ENCODE measurements at places on chromosomes 6 and 20.

DNA sequence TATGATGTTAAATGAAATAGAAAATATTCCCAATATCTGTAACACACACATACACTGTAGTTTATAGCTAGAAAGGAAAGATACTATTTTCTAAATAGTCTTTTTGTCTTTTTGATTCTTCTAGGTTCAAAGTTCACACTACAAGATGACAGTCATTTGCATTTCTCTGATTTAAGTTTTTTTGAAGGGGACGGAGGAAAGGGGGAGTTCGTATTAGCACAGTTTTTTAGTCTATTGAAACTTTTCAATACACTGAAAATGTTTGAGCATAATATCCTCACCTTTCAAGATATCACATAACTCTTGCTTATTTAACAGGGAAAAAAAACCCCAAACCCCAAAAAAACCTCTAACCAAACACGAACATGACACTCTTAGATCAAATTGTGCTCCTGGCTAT, 68.1 kb downstream of the BMP2 start:
- DNase-seq: no peak

GRCh38 chr20:44036441-44036840, 121.8 kb downstream of the TOX2 start:
- DNase-seq: no peak

- no peak for DNase-seq
Measured at GRCh38 chr6:65505736-65506135, 201.3 kb downstream of the EYS start.

DNA sequence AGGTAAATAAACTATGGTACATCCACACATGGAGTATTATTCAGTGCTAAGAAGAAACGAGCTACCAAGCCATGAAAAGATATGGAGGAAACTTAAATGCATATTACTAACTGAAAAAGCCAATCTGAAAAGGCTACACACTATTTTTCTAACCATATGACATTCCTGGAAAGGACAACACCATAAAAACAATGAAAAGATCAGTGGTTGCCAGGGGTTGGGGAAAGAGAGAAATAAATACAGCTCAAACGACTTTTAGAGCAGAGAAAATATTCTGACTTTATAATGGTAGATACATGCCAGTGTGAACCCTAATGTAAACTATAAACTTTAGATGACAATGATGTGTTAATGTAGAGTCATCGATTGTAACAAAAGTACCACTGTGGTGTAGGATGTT, 225.9 kb upstream of the BTBD3 start:
- no peak for DNase-seq

DNA sequence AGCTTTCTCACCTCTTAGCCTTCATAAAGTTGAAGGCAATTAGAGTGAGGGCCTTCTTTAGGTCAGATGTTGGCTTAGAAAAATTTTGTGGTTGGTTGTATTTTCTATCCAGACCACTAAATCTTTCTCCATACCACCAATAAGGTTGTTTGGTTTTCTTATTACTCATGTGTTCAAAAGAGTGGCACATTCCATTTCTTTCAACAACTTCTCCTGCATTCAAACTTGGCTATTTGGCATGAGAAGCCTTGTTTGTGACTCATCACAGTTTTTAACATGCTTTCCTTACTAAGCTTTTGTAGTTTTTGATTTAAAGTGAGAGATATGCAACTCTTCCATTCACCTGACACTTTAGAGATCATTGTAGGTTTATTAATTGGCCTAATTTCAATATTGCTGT, 949.6 kb downstream of the TBC1D32 start:
- DNase-seq: no peak

DNA sequence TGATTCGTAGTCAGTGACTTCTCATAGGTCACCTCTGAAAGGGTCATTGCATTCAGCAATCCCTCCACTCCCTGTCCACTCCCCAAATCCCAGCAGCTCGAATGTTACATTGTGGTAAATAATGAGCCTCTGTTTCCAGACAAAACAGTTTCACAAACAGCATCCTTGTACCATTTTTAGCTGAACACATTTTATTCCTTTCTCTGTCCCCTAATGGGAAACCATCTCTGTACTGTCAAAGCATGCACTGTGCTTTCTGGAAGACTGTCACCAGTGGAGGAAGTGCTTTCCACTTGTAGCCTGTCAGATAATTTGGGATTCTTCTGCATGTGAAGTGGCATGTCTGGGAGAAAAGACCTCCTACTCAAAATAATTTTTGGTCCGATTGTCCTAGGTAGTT, 82.0 kb downstream of the SLC35F1 start:
- DNase-seq: no peak

- DNase-seq: no peak
Measured at GRCh38 chr20:15835811-15836210, 737.4 kb downstream of the KIF16B start.

DNA sequence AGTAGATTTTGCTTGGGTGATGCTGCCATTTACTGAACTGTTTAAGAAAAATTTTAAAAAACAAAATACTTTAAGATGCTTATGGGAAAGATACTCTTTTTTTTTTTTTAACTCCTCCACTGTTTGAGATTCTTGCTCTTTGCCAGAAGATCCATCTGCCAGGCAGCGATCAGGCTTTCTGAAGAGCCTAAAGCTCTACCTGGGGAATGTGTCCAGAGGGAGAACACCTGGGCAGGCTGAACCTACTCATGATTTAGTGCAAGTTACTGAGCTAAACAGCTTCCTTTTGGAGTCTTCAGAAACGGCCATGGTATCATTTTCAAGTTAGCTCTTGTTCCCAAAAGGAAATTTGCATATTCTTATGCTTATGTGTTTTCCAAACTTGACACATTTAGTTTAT, 23.5 kb upstream of the MLIP start:
- DNase-seq: no peak

DNA sequence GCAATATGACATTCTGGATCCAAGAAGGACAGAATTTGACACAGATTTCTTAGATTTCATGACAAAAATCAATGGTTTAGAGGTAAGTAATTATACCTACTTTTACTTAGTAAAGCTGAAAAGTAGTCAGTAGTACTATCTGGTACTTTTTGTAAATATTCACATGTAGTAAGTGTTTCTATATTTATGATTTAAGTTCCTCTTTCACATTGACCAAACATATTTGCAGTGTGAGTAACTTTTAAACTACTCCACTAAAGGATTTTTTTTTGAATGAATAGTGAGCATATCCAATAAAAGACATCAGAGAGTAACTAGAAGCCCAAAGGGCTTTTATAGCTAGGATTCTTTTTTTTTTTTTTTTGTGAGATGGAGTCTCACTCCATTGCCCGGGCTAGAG, 60.8 kb downstream of the DNAH8 start:
- no peak for DNase-seq

DNA sequence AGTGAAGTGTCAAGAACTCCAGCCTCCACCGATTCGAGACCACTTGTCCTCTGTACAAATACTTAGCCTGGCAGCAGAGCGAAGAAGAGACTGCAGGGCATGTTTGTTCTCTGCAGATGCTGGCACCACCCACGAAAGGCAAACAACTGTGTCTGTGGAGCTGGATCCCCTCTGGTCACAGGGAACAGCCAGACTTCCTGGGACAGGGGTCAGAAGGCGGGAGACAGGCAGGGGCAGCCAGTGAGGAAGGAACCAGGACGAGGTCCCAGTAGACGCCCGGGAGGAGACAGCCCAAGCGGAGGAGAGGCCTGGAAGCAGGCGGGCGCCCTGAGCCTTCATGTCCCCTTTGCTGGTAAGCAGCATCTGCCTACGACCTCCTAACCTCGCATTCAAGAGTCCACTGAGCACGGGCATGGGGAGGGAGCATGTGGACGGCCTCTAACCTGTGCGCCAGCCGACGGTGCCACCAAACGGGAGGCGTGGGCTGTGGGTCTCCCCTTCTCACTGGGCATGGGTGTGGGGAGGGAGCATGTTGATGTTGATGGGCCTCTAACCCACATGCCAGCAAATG, 265.5 kb downstream of the DLL1 start:
- DNase-seq: no peak

GRCh38 chr6:167045828-167046580, 46.8 kb downstream of the CEP43 start:
- no peak for DNase-seq

DNA sequence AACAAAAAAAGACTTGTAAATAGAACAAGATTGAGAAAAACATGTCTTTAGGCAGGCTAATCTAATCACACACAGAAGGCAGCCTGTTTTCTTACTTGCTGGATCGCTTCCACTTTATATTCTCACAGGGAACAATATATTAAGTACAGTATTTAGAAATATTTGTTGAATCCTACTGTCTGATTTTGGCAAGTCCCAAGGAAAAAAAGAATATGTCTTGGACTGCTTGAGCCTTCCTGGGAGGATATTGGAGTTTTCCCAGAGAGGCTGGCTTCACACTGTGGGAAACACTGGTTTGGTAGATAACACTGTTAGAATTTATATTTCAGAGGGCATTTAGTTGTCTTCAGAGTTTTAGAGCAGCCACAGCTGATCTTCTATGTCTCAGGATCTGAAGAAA, 229.7 kb downstream of the PRL start:
- DNase-seq: no peak

DNA sequence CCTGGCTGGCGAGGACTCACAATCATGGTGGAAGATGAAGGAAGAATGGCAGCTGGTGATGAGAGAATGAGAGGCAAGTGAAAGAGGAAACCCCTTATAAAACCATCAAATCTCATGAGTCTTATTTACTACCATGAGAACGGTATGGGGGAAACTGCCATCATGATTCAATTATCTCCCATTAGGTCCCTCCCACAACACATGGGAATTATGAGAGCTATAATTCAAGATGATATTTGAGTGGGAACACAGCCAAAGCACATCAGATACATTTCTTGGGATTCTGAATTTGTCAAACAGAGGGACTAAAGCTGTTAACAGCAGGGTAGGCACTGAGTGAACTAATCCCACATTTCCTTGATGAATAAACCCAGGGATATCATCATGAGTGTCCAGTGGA, 116.2 kb upstream of the PLCB4 start:
- DNase-seq: no peak

DNA sequence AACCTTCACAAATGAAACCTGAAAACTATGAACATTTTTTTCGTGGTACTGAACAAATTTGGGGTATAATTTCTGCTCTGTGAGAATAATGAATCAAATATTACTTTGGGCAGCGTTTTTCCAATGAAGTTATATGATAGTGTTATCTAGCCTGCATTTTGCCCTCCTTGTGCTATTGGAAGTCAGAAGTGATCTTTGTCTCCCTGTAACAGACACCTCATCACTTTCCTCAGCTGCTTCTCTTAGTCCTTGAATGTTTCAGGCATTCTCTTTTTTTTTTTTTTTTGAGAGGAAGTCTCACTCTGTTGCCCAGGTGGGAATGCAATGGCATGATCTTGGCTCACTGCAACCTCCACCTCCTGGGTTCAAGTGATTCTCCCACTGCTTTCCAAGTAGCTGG, 10.2 kb downstream of the DDX27 start:
- no peak for DNase-seq

GRCh38 chr6:33915134-33915533, 111.3 kb upstream of the MLN start:
- DNase-seq: no peak

- DNase-seq: no peak
Measured at GRCh38 chr20:25054096-25054820, 3.7 kb downstream of the ACSS1 start.

DNA sequence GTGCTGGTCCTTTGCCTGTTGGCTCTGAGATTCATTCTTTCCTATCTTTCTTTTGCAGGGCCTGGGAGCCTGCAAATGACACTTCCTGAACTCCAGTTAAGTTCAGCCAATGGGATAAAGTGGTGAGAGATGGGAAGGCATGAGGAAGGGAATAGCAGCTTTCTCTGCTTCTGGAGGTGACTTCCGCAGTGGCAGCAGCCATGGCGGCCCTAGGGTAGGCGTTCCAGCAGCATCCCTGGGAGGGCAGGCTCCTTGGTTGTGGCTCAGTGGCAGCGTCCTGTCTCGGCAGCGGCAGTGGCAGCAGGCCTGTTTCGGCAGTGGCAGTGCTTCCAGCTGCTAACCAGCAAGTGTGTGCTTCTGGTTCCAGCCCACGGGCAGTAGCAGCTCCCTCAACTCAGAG, 7.3 kb upstream of the MDFI start:
- DNase-seq: no peak

GRCh38 chr6:154382740-154383139, 26.1 kb upstream of the IPCEF1 start:
- no peak for DNase-seq

DNA sequence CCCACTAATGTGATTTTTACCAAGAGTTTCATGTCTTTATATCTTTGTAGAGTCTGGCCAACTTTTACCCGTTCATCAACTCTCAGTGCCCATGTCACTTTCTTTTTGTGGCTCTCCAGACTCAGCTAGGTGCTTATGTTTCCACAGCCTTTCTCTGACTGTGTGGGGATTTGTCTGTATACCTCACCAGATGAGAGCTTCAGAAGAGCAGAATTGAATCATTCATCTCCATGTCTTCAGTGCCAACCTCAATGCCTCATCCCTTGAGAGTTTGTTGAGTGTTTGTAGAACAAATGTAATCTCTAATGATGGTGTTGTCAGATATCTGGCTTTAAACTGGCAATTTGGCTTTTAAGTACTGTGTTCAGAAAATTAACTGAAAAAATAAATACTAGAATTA, 16.8 kb upstream of the CCN2 start:
- no peak for DNase-seq

- DNase-seq: no peak
Measured at GRCh38 chr20:15302075-15302474, 964.7 kb upstream of the FLRT3 start.
